ENCODE measurements at places on chromosomes 3 and 15. TPM values are rescaled to one million over a fixed set of nuclear protein-coding genes. Genes with fewer than 3 reads are reported as not detected.

Gene STRC
- 0.74 TPM for total RNA-seq

- no peak for DNase-seq
- H3K27ac ChIP-seq = no peak overlapping the region
- no peaks in the 10 kb centered on the region for H3K36me3 ChIP-seq
- no peaks in the 10 kb centered on the region for H3K4me1 ChIP-seq
- H3K27me3 ChIP-seq = no peaks in the 10 kb centered on the region
- no peak overlapping the region for H3K4me3 ChIP-seq
These were observed 324.1 kb upstream of the CNTN4 start for GRCh38 chr3:1774597-1774996.

Gene ADPRH
- 2.9 TPM for total RNA-seq

- no peaks in the 10 kb centered on the region for H3K36me3 ChIP-seq
- H3K27ac ChIP-seq = no peak overlapping the region
- no peak overlapping the region for H3K4me3 ChIP-seq
- H3K4me1 ChIP-seq = peaks cover 18% of the 10 kb centered on the region
- DNase-seq = no peak
- no peaks in the 10 kb centered on the region for H3K27me3 ChIP-seq
These were observed 456.2 kb upstream of the THBS1 start for GRCh38 chr15:39124553-39125171.

DNA sequence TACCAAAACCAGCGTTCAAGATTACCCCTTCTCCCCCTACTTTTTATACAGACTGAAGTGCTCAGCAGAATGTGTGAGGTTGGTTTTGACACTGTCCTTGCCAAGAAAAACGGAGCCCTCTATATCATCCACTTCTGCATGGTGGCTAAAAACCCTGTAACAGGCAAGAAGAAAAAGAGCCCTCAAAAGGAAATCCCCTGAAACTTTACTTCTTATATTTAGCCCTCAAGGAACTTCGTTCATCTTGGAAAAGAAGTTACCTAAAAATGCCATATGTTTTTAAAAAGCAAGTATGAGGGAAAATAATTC, 473.6 kb downstream of the FOXP1 start:
- H3K27ac ChIP-seq = no peak overlapping the region
- peaks cover 13% of the 10 kb centered on the region for H3K36me3 ChIP-seq
- DNase-seq = no peak
- H3K27me3 ChIP-seq = no peaks in the 10 kb centered on the region
- peaks cover 32% of the 10 kb centered on the region for H3K4me1 ChIP-seq
- no peak overlapping the region for H3K4me3 ChIP-seq

Gene C3orf85
- total RNA-seq = not detected

Gene HESX1
- not detected for total RNA-seq
